H1 (cell line): ENCODE measurements at places on chromosomes 4 and X.

- no peaks in the 10 kb centered on the region; the same call in 1 of the 2 replicates for H3K27me3 ChIP-seq
- H3K27ac ChIP-seq = no peak overlapping the region
- H3K36me3 ChIP-seq = no peaks in the 10 kb centered on the region
- no peak overlapping the region for H3K4me3 ChIP-seq
- peaks cover 18% of the 10 kb centered on the region for H3K4me1 ChIP-seq
These were observed 47.9 kb upstream of the GPR78 start for GRCh38 chr4:8532245-8532781.

GRCh38 chr4:10175626-10176025 is 59.0 kb upstream of the WDR1 start:
- no peaks in the 10 kb centered on the region for H3K4me1 ChIP-seq
- H3K4me3 ChIP-seq = no peak overlapping the region
- no peaks in the 10 kb centered on the region for H3K36me3 ChIP-seq

GRCh38 chr4:74682567-74683359 is 111.6 kb downstream of the BTC start:
- H3K27me3 ChIP-seq = no peaks in the 10 kb centered on the region
- H3K27ac ChIP-seq = no peak overlapping the region
- H3K36me3 ChIP-seq = no peaks in the 10 kb centered on the region
- no peak overlapping the region for H3K4me3 ChIP-seq
- H3K4me1 ChIP-seq = no peaks in the 10 kb centered on the region

- no peak for DNase-seq
- H3K27me3 ChIP-seq = no peaks in the 10 kb centered on the region
- no peak overlapping the region for H3K27ac ChIP-seq
- H3K4me1 ChIP-seq = no peaks in the 10 kb centered on the region
- H3K36me3 ChIP-seq = no peaks in the 10 kb centered on the region
- no peak overlapping the region for H3K4me3 ChIP-seq
These were observed 14.4 kb upstream of the PGRMC2 start for GRCh38 chr4:128301979-128302378.

DNA sequence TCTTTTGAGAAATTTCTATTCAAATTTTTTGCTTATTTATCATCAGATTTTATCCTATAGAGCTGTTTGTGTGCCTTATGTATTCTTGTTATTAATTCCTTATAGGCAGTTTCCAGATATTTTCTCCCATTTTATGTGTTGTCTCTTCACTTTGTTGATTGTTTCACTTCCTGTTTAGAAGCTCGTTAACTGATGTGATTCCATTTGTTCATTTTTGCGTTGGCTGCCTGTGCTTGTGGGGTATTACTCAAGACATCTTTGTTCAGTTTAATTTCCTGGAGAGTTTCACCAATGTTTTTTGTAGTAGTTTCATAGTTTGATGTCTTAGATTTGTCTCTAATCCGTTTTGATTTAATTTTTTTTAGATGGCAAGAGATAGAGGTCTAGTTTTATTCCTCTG is 14.6 kb downstream of the ZNF718 start:
- H3K27ac ChIP-seq = no peak overlapping the region
- H3K36me3 ChIP-seq = peaks cover 10% of the 10 kb centered on the region
- no peaks in the 10 kb centered on the region for H3K27me3 ChIP-seq

DNA sequence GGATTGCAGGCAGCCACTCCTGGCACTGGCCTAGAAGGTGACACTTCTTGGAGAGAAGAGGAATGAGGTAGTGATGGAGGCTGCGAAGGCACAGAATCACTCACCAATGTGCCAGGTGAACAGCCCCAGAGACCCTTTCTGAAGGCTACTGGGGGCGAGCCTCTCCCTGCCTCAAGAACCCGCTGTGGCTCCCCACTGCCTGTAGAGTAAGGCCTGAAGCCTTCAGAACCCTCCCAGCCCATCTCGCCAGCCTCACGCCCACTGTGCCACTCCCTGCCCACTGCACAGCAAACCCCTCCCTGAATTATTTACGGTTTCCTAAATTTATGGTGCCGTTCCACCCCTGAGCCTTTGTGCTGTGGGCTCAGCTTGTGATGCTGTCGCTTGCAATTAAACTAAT is 24.2 kb upstream of the SORCS2 start:
- no peak overlapping the region for H3K4me3 ChIP-seq
- no peak for DNase-seq
- no peak overlapping the region for H3K27ac ChIP-seq
- no peaks in the 10 kb centered on the region; the same call in 1 of the 2 replicates for H3K27me3 ChIP-seq

- no peak overlapping the region for H3K4me3 ChIP-seq
- H3K4me1 ChIP-seq = peaks cover 6% of the 10 kb centered on the region
- DNase-seq = no peak
- H3K27ac ChIP-seq = no peak overlapping the region
- no peaks in the 10 kb centered on the region for H3K27me3 ChIP-seq
- no peaks in the 10 kb centered on the region for H3K36me3 ChIP-seq
These were observed 4.1 kb upstream of the GPC3 start for GRCh38 chrX:133989490-133989889.

GRCh38 chr4:88745581-88746163 is 48.0 kb upstream of the NAP1L5 start:
- no peak overlapping the region for H3K27ac ChIP-seq
- no peak overlapping the region for H3K4me3 ChIP-seq
- H3K4me1 ChIP-seq = no peaks in the 10 kb centered on the region
- H3K27me3 ChIP-seq = no peaks in the 10 kb centered on the region
- DNase-seq = no peak
- H3K36me3 ChIP-seq = peaks cover 13% of the 10 kb centered on the region

- peaks cover 3% of the 10 kb centered on the region; the same call in 1 of the 2 replicates for H3K36me3 ChIP-seq
- no peaks in the 10 kb centered on the region for H3K4me1 ChIP-seq
- H3K4me3 ChIP-seq = no peak overlapping the region
- DNase-seq = no peak
- H3K27ac ChIP-seq = no peak overlapping the region
These were observed 85.4 kb downstream of the RFC1 start for GRCh38 chr4:39280770-39281169.

DNA sequence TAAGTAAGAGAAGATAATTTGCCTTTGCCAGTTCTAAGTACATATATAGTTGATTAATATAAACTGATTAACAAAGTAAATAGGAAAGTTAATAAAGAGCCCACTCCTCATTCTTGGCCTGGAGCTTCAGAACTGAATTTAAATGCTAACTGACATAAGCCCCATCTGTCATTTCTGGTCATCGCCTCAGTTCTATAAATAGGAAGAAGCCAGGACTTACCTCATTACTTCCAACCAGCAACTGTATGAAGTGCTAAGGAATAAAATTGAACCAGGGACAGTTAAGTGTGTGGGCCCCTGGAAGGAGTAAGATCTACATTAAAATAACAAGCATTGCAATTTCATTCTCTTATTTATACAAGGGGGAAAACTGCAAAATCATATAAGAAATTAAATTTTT is 52.0 kb upstream of the PDLIM5 start:
- no peaks in the 10 kb centered on the region for H3K4me1 ChIP-seq
- H3K4me3 ChIP-seq = no peak overlapping the region
- no peaks in the 10 kb centered on the region for H3K27me3 ChIP-seq

DNA sequence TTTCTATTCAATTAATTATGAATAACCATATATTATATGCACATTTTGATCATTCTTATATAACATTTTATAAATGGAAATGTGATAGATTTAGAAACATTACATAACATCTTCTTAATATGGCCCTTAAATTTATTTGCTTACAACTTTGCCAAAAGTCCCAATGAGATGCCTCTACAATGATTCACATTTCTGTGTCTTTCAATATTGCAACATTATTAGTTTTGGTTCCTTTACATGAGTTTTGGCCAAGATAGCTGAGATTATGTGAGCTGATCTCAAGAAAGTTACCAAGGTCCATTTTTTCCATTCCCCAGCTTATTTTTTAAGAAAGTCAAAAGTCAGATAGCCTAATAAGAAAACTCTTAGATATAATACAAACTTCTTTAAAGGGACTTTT is 361.2 kb downstream of the PCDH7 start:
- H3K36me3 ChIP-seq = no peaks in the 10 kb centered on the region
- DNase-seq = no peak
- no peak overlapping the region for H3K27ac ChIP-seq
- H3K4me3 ChIP-seq = no peak overlapping the region
- no peaks in the 10 kb centered on the region for H3K27me3 ChIP-seq

- no peak overlapping the region for H3K4me3 ChIP-seq
- no peaks in the 10 kb centered on the region for H3K36me3 ChIP-seq
- H3K27ac ChIP-seq = no peak overlapping the region
- DNase-seq = no peak
These were observed 43.5 kb upstream of the ZNF330 start for GRCh38 chr4:141177171-141177570.

- no peaks in the 10 kb centered on the region for H3K27me3 ChIP-seq
- no peaks in the 10 kb centered on the region for H3K36me3 ChIP-seq
- H3K4me3 ChIP-seq = no peak overlapping the region
- DNase-seq = no peak
- H3K4me1 ChIP-seq = no peaks in the 10 kb centered on the region
- H3K27ac ChIP-seq = no peak overlapping the region
These were observed 81.1 kb downstream of the CLCN5 start for GRCh38 chrX:50003467-50003866.

DNA sequence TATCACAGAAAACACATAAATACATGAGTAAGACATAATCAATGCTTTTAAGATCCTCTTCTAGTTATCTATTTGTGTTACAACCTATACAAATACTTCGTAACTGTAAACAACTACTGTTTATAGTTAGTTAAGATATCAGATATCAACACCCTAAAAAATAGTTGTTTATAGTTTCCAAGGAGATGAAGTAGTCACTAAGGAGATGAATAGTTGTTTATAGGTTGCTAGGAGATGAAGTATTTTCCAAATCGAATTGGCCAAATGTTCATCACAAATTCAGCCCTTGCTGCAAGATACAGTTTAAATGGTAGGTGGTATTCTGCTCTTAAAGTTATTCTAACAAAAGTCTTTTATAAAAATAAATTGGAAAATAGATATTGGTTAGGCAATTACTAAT is 618.2 kb upstream of the PCDH10 start:
- H3K36me3 ChIP-seq = no peaks in the 10 kb centered on the region
- H3K4me3 ChIP-seq = no peak overlapping the region
